ENCODE measurements at places on chromosomes 1 and 21.
A peak's percentile ranks its signal among the peaks of the same experiment; 100 is the strongest.

DNA sequence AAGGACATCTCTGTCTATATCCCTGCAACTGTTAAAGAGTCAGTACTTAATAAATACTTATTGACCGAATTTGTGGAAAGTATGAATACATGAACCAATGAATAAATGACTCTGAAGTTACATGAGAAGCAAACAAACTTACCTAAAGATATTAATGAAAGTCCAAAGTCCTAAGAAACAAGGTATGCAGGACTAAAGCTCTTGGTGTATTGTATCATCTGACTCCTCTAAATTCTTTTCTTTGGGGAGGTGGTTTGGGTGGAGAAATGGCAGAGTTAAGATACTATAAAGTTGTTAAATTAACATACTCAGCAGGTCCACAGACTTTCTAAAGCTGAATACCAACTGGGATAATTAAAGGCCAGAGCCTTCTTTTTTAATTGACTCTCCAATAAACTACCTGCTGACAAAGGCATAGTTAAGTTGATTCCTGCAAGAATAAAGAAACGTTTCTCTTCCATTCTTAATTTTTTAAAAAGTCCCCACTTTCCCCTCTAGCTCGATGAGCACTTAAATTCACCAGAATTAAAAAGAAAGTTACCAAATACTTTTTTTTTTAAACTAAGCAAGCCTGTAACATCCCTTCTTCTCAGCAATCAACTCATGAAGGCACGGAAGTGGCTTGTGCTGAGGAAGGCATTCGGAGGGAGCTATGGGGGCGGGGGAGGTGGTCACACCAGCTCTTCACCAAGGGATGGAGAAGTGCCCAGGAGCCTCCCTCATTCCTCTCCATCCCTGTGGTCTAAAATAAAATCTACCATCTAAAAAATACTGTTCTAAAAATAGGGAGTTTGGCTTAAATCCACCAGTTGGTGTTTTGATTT is 61.1 kb downstream of the GADD45A start:
- H3K4me1 ChIP-seq, result peaks cover 30% of the 10 kb centered on the region
- peak overlapping the region; percentile 10 for H3K27ac ChIP-seq
- H3K36me3 ChIP-seq, result no peaks in the 10 kb centered on the region
- no peak for DNase-seq
- H3K27me3 ChIP-seq, result no peaks in the 10 kb centered on the region

GRCh38 chr21:46059195-46059594 is 38.7 kb upstream of the COL6A2 start:
- H3K4me3 ChIP-seq, result no peak overlapping the region
- no peaks in the 10 kb centered on the region for H3K4me1 ChIP-seq
- peak overlapping the region; percentile 95 for H3K27ac ChIP-seq
- no peaks in the 10 kb centered on the region for H3K36me3 ChIP-seq
- H3K27me3 ChIP-seq, result no peaks in the 10 kb centered on the region

- H3K4me1 ChIP-seq, result no peaks in the 10 kb centered on the region
- H3K36me3 ChIP-seq, result no peaks in the 10 kb centered on the region
- no peak for DNase-seq
- H3K27me3 ChIP-seq, result no peaks in the 10 kb centered on the region
- no peak overlapping the region for H3K4me3 ChIP-seq
Measured at GRCh38 chr1:245656189-245656717, 501.5 kb downstream of the KIF26B start.

- H3K27me3 ChIP-seq, result no peaks in the 10 kb centered on the region
- H3K4me1 ChIP-seq, result no peaks in the 10 kb centered on the region
- DNase-seq, result no peak
- H3K27ac ChIP-seq, result no peak overlapping the region
- no peak overlapping the region for H3K4me3 ChIP-seq
- H3K36me3 ChIP-seq, result no peaks in the 10 kb centered on the region
Measured at GRCh38 chr21:41664881-41665765, 101.7 kb downstream of the RIPK4 start.
